ENCODE measurements at places on chromosomes 2 and 18.

DNA sequence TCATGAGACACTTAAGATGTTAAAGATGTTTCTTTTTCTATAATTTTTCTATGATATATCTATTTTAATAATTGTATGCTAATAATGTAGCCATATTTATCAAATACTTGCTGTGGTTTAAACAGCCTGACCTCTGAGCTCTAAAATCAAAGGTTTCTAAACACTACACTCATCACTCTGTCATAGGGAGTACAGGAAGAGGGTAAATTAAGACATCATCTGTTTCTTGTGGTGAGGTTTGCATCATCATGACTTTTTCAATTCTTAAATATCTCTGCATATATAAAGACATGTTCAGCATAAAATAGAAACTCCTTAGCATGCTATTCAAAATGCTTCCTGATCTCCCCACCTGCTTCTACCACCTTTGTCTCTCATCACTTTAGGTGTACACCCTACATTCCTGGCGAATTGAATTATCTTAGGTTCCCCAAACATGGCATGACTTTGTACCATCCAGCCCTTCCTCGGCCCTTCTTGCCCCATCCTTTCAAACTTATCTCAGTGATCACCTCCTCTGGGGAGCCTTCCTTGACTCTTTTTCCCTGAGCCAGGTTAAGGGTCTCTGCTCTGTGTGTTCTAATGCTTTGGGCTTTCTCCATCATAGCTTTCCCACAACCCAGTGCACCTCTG lies 105.3 kb upstream of the TTN start:
- DNase-seq: no peak

- no peak for DNase-seq
Measured at GRCh38 chr18:1906421-1906820, 664.9 kb downstream of the METTL4 start.

GRCh38 chr2:205746420-205746785 lies 64.1 kb downstream of the NRP2 start:
- DNase-seq: no peak

GRCh38 chr2:30306522-30306921 lies 75.2 kb downstream of the LBH start:
- DNase-seq: peak; percentile 34

DNA sequence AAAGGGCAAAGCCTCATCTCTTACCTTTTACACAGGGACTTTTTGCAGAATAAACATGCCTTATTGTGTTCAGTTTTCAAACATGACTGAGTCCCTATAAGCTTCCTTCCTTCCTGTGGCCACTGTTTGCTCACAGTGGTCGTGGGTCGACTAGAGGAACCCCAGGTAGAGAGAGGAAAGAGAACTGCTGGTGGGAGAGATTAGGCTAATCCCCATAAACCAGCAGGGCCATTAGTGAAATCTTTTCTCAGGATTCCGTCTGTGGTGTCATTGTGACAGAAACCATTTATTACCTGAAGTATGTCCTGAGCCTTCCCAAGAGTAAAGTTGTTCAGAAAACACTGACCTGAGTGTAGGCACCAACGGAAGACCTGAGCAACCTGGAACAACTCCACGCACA lies 21.3 kb upstream of the BOD1L2 start:
- no peak for DNase-seq

GRCh38 chr18:62688743-62689317 lies 26.5 kb upstream of the PHLPP1 start:
- DNase-seq: no peak

DNA sequence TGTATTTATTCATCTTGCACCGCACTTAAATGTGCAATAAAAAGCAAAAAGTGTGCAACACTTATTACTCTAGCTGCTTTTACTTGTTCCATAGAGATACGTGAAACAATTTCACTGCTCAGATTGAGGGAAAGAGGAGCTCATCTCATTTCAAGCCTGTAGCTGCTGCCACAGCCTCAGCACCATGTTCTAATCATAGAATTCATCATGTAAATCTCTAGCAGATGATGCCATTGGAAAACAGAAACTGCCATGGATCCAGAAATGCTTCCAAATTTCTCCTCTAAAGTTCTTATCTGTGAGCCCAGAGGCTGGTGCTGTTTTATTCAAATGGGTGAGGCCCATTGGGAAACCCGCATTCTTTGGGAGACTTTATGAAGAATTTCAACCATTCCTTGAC lies 2.0 kb downstream of the CDC42EP3 start:
- no peak for DNase-seq

DNA sequence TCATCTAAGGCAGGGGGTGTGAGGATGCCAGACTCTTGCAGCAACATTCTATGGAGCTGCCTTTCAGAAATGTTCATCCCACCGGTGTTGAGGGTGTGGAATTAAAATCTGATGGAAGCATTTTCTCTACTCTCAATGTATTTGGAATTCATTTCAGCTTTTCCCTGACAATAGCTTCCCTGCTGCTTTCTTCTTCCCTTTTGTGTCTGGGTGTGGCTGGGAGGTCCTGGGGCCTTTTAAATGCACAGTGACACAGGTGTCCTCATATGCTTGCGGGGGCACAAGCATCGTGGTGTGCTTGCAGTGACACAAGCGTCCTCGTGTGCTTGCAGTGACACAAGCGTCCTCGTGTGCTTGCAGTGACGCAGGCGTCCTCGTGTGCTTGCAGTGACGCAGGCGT lies 43.4 kb upstream of the ASB18 start:
- DNase-seq: no peak

DNA sequence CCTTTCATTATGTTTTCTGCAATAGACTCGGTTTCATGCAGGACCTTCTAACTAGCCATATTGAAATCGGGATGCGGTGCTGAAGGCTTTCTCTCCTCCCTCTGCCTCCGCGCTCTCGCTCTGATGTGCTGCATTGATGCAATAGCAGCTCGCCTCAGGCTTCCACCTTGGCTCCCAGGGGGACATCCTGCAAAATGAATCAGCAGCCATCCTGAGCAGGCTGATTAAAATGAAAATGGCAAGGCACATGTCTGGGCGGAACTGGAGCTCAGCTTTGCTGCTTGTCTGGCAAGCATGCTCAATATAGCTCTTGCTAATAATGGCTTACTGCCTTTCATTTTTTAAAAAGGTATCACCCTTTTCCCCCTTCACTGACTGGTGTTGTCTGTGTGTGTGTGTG lies 806 bp upstream of the MYT1L start:
- no peak for DNase-seq

GRCh38 chr2:23605236-23605635 lies 220.3 kb downstream of the KLHL29 start:
- no peak for DNase-seq

- DNase-seq: peak; percentile 1
Measured at GRCh38 chr2:155913356-155913755, 419.2 kb downstream of the NR4A2 start.

GRCh38 chr18:35713545-35713944 lies 132.0 kb downstream of the GALNT1 start:
- peak; percentile 78 for DNase-seq

DNA sequence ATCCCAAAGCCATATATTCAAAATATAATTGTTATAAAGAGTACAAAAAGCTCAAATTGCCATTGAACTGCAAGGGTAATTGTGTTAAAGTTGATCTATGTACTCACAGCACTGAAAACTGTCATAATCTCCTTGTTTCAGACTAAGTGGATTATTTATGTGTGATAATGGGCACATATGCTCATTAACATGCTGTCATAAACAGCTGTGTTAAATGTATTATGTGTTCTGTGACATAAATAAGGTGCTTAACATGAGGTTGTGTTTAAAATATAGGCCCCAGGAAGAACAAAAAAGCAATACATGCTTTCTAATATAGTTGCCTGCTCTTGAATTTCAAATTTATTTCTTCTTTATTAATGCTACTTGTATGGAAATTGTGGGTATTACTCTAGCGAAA lies 409.5 kb downstream of the DCC start:
- DNase-seq: no peak

- DNase-seq: peak; percentile 32
Measured at GRCh38 chr2:212052412-212053159, 486.0 kb downstream of the ERBB4 start.

GRCh38 chr18:10015941-10016819 lies 102.4 kb downstream of the VAPA start:
- DNase-seq: peak; percentile 99

DNA sequence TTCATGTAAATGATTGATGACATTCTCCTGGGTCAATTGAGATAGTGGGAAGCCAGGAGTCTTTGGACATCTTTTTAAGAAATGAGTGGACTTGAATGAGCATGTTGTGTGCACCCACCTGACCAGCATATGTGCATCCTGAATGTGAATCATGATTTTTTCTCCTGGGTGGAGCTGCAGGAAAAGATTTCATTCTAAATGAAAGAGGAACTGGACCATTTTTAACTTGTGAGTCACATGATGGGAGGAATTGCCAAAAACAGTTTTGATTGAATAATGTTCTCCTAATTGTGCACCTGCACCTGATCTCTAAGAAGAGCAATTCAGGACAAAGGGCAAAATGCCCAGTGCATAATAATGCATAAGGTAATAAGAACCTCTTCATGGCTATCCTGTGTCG lies 32.3 kb downstream of the COPS8 start:
- DNase-seq: no peak

GRCh38 chr2:175030380-175031271 lies 25.4 kb upstream of the CHN1 start:
- peak; percentile 37 for DNase-seq

DNA sequence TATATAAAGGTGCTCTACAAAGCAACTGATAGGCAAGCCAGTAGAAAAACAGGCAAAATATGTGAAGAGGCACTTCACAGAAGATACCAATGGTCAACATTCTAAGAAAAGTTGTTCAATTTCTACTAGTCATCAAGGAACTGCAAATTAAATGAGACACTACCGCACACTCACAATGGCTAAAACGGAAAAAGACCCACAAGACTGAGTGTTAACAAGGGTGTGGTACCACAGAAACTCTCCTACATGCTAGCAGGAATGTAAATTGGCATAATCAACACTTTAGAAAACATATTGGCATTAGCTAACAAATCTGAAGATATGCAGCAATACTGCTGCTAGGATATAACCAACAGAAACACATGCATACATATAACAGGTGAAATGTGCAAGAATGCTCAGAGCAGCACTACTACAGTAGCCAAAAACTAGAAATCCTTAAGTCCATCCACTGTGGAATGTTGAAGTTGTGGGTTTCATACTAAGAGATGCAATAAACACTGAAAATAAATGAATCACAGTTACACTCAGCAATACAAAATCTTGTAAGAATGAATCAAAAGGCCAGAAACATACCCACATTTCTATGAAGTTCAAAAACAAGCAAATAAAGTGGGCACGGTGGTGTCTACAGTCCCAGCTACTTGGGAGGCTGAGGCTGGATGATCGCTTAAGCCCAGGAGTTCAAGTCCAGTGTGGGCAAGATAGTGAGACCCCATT lies 9.2 kb downstream of the RNU4ATAC start:
- no peak for DNase-seq

GRCh38 chr2:147456779-147457178 lies 388.1 kb upstream of the ACVR2A start:
- peak; percentile 9 for DNase-seq

DNA sequence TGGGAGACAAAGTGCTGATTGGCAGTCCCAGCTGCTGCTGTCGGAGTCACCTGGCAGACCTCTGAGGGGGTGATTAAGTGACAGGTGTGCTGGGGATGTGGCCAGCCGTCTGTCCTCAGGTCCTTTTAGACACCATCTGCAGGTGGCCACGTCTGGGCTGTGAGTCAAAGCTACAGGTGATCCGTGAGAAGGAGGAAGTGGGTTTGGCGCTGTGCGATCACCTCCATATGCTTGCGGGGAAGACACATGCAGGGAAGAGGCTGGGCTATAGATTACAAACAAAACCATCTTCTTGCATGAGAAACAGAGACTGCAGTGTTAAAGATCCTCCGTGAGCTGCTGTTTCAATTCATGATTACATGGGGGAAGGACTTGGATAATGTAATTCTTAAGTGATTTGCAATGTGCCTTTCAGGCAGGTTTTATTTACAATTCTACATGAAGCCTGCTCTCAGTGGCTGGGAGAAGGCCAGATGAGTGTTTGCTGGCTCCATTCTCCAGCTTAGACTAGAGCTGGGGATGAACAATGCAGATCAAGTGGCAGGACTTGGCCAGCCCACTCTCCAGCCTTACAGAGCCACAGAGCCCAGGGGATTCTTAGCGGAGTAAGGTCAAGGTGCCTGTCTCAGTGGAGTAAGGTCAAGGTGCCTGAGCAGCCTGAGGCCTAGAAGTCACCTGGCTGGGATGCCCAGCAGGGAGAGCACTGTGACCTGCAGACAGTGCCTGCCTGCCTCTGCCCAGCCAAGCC lies 87.8 kb downstream of the LYPD1 start:
- DNase-seq: no peak
